ENCODE measurements at places on chromosomes 1 and 21.

- no peaks in the 10 kb centered on the region for H3K27me3 ChIP-seq
- no peak overlapping the region for H3K4me3 ChIP-seq
- H3K4me1 ChIP-seq = no peaks in the 10 kb centered on the region
- H3K27ac ChIP-seq = no peak overlapping the region
- DNase-seq = no peak
- no peaks in the 10 kb centered on the region for H3K36me3 ChIP-seq
Measured at GRCh38 chr1:228353601-228354371, 52.8 kb downstream of the TRIM11 start.

DNA sequence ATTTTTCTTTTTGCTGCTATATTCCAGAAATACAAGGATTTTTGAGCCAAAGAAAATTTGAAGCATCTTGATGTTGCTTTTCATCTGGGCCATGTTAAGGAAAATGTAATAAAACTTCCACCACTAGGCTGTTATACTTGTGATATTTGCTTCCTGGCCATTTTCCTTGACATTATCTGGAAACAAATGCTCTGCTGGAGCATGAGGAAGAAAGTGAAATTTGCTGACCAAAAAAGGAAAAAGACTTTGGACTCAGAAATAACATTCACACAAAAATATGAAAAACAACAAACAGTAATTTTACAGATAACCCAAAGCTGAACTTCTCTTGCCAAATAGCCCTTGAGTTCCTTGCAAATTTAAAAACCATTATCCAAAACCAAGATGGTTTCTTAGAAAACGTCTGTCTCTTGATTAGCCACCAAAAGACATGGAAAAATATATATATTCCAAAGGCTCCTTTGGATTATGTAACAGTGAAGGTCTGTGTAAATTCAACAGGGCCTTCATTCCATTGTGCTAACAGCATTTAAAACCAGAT, 344.5 kb downstream of the LMX1A start:
- H3K27me3 ChIP-seq = no peaks in the 10 kb centered on the region
- H3K4me1 ChIP-seq = no peaks in the 10 kb centered on the region
- no peak for DNase-seq
- no peak overlapping the region for H3K27ac ChIP-seq
- H3K36me3 ChIP-seq = no peaks in the 10 kb centered on the region
- no peak overlapping the region for H3K4me3 ChIP-seq

DNA sequence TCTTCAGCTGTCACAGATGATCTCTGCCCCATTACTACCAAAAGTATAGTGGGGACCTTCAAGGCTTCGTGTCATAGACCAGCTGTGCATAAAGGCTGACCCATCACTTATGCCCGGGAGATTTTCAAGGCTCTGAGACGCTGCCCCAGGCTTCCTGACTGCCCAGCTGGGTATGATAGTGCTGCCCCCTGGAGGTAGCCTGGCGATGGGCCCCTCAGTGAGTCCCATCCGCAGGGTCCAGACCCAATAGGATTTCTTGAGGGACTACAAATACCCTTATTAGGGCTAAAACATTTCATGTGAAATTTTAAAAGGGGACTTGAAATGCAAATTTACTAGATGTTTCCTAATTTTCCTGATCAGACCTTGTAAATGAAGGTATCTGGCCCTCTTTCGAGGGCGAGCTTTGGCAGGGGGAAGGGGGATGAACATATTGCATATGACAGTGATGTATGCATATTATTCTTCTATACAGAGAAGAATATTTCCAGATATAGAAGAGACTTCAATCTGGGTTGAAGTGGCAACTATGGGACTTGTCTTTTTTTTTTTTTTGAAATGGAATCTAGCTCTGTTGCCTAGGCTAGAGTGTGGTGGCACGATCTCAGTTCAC, 11.7 kb upstream of the FCMR start:
- no peak overlapping the region for H3K27ac ChIP-seq
- H3K27me3 ChIP-seq = peaks cover 1% of the 10 kb centered on the region
- peaks cover 9% of the 10 kb centered on the region for H3K4me1 ChIP-seq
- DNase-seq = peak; percentile 90

DNA sequence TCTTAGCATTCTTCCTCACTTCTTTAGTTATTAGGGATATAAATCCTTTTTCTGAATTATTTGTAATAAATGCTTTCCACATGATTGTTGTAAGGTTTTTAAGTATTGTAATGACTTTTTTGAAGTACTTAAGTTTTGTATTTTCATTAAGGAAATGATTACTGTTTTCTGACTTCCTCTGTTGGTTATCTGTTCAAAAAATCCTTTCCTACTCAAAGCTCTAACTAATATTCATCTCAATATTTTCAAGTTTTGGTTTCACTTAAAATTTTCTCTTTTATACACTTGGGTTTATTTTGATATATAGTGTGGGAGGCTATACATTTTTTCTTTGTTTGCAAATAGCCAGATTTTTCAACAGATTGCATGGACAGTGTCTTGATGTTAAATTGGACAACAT, 59.9 kb upstream of the NHLH2 start:
- H3K4me3 ChIP-seq = no peak overlapping the region
- DNase-seq = no peak
- no peak overlapping the region for H3K27ac ChIP-seq
- H3K27me3 ChIP-seq = peaks cover 24% of the 10 kb centered on the region
- H3K4me1 ChIP-seq = peaks cover 4% of the 10 kb centered on the region

DNA sequence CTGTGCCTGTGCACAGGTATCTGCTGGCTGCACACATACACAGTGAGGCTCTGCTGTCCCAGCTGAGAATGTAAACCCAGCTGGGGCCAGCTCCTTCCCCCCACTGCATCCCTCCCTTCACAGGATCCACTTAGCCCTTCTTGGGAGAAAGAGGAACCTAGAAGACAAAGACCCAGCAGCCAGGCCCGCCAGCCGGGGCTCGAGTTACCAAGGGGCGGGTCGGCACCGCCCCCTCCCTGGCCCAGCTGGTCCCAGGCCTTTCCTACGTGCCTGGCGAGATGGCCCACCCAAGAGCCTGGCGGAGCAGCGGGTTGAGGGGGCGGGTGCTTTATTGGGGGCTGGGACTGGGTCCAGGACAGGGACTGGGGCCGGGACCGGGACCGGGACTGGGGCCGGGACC, 2.1 kb downstream of the SH3BGRL3 start:
- no peaks in the 10 kb centered on the region for H3K27me3 ChIP-seq
- peaks cover 53% of the 10 kb centered on the region for H3K36me3 ChIP-seq
- H3K27ac ChIP-seq = peak overlapping the region; percentile 80
- DNase-seq = peak; percentile 60
- H3K4me1 ChIP-seq = peaks cover 73% of the 10 kb centered on the region
- H3K4me3 ChIP-seq = peak overlapping the region; percentile 96

GRCh38 chr1:46487818-46488218, 1.8 kb upstream of the DMBX1 start:
- H3K27ac ChIP-seq = no peak overlapping the region
- DNase-seq = no peak
- H3K4me3 ChIP-seq = no peak overlapping the region
- H3K4me1 ChIP-seq = peaks cover 22% of the 10 kb centered on the region
- H3K27me3 ChIP-seq = peaks cover 87% of the 10 kb centered on the region
- H3K36me3 ChIP-seq = peaks cover 5% of the 10 kb centered on the region

GRCh38 chr1:65435987-65436386, 15.5 kb downstream of the LEPR start:
- peaks cover 9% of the 10 kb centered on the region for H3K36me3 ChIP-seq
- peaks cover 2% of the 10 kb centered on the region for H3K27me3 ChIP-seq
- peaks cover 9% of the 10 kb centered on the region for H3K4me1 ChIP-seq
- H3K4me3 ChIP-seq = no peak overlapping the region
- H3K27ac ChIP-seq = no peak overlapping the region

DNA sequence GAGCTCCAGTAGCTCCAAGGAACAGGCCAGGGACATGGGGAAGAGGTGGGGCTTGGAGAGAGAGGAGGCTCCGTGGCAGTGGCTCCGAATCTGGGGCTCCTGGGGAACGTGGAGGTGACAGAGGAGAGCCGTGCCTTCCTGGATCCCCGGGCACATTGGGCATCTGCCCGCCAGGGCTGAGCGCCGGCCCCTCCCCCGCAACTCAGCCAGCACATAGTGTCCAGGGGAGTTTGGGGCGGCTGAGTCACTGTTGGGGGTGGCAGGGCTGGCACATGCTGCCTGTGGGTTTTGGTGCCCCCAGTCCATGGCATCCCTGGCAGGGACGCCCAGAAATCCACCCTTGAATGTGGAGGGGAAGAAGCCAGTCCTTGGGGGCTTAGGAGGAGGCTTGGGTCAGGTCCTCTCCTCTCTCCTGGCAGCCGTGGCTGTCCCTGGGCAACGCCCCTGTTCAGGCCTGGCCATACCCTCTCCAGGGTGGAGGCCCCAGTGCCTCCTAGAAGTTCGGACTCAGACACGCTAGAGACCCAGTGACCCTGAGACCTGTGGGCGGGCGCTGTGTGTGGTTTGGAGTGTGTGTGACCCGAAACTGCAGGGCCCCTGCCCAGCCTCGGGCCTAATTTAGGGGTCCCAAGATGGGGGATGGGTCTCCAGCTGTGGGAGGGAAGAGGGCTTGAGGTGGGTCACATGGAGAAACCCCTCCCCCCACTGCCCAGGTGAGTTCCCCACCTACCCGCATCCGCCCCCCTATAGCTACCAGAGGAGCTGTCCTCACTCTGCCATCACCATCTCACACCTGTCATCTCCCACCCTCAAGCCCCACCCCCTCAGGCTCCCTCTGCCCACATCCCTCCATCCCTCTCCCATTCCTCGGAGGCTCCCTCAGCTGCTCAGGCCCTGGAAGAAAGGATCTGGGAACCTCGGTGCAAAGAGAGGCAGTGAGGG, 1.6 kb downstream of the HSPB7 start:
- H3K4me1 ChIP-seq = peaks cover 10% of the 10 kb centered on the region
- no peak for DNase-seq
- H3K36me3 ChIP-seq = no peaks in the 10 kb centered on the region
- peaks cover 3% of the 10 kb centered on the region for H3K27me3 ChIP-seq
- H3K27ac ChIP-seq = peak overlapping the region; percentile 62
- no peak overlapping the region for H3K4me3 ChIP-seq

DNA sequence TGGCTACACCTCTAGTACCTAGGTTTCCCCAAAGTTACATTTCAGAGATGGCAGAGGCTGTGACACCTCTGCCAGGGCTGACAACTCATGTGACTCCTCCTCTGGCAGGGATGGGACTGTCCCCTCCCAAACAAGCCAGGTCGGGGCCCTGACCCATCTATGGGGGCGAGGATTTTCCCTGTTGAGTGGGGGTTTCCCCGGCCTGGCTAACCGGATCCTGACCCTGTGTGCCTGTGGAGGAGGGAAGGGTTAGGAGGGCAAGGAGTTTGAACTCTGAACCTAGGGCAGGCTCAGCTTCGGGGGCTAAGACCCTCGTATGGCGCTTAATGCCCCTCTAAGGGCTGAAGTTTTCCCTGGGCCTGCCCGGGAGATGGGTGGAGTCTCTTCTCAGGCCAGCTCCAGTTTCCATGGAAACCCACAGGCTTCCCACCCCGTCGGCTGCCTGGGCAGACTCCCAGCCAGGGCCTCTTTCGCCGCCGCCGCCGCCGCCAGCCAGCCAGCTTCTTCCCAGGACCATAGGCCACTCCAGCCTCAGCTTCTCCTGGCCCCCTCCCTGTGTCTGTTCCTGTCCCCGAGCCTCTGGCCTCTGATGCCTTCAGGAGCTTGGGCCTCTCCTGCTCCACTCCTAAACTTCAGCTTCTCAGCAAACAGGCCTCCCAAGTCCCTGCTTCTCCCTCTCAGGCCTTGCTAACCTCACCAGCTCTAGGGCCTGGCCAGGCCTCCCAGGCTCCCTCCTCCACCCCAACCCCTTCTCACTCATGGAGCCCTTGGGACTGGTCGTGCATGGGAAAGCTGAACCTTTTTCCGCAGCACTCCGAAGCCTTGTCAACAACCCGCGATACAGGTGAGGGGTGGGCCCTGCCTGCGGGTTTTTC, at the start of gene BTBD19:
BTBD19 (plus strand) TSS at position 461 of the 875 bp plus-strand sequence; CDS start at position 759, 298 bp downstream.
- H3K27me3 ChIP-seq = peaks cover 2% of the 10 kb centered on the region
- DNase-seq = peak; percentile 75
- peak within 1 kb of the TSS; percentile 99 for H3K27ac ChIP-seq
- peak within 1 kb of the TSS; percentile 81 for H3K4me3 ChIP-seq
- H3K36me3 ChIP-seq = peaks cover 74% of the 10 kb centered on the region

DNA sequence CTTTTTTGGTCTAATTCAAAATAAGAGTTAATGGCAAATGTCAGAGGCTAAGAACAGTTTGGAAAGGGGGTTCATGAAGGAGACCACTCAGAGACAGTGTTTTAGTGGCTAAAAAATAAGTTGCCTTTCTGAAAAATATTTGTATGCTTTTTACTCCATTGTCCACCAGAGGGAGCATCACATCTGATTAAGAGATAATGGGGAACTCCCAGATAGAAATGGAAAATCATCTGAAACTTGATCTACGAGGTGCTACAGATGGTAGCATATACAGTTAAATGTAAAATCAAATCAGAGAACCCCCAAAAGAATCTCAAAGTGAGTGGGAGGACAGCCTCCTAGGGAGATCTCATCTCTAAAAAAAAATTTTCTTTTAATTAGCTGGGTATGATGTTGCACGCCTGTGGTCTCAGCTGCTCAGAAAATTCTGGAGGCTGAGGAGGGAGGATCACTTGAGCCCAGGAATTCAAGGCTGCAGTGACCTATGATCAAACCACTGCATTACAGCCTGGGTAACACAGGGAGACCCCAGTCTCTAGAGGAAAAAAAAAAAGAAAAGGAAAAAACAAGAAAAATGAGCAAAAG, 9.7 kb downstream of the SMYD3 start:
- H3K27ac ChIP-seq = peak overlapping the region; percentile 46
- peak; percentile 81 for DNase-seq
- peaks cover 7% of the 10 kb centered on the region for H3K4me1 ChIP-seq
- no peak overlapping the region for H3K4me3 ChIP-seq
- no peaks in the 10 kb centered on the region for H3K36me3 ChIP-seq

GRCh38 chr1:171805395-171806115, 24.1 kb downstream of the METTL13 start:
- no peaks in the 10 kb centered on the region for H3K27me3 ChIP-seq
- peaks cover 7% of the 10 kb centered on the region for H3K4me1 ChIP-seq
- peak; percentile 59 for DNase-seq
- peaks cover 2% of the 10 kb centered on the region for H3K36me3 ChIP-seq
- H3K27ac ChIP-seq = no peak overlapping the region

GRCh38 chr1:96002201-96002600, 719.4 kb upstream of the PTBP2 start:
- H3K4me3 ChIP-seq = no peak overlapping the region
- H3K4me1 ChIP-seq = no peaks in the 10 kb centered on the region
- no peak overlapping the region for H3K27ac ChIP-seq
- no peaks in the 10 kb centered on the region for H3K36me3 ChIP-seq

- DNase-seq = no peak
- no peaks in the 10 kb centered on the region for H3K4me1 ChIP-seq
- no peaks in the 10 kb centered on the region for H3K36me3 ChIP-seq
- H3K4me3 ChIP-seq = no peak overlapping the region
- no peaks in the 10 kb centered on the region for H3K27me3 ChIP-seq
Measured at GRCh38 chr1:73593364-73593763, 604.6 kb downstream of the LRRIQ3 start.

DNA sequence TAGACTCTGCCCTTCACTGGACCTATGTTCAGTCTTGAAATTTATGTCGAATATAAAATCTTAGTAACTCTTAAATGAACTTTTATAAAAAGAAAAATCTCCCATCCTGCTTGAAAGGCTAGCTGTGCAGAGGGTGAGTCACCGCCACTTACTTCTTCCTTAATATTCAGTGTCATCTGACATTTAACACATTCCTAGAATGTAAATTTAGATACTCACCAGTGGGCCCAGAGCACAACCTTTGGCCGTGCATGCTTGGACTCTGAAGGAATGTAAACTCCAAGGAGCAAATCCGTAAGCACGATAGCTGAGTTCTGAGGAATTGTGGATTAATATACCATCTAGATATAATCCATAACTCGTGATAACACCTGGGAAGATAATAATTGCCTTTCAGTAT, 403.3 kb downstream of the KCTD3 start:
- no peak overlapping the region for H3K27ac ChIP-seq
- no peaks in the 10 kb centered on the region for H3K4me1 ChIP-seq
- H3K27me3 ChIP-seq = no peaks in the 10 kb centered on the region
- H3K4me3 ChIP-seq = no peak overlapping the region
- no peaks in the 10 kb centered on the region for H3K36me3 ChIP-seq

Data from activated CD4-positive, alpha-beta T cell treated with anti-CD3 and anti-CD28 coated beads, Interleukin-2, amount 10 ng/mL, durations not matched to agents 24 days and 14 days (primary cell).